ENCODE measurements at places on chromosomes 5 and 9.

DNA sequence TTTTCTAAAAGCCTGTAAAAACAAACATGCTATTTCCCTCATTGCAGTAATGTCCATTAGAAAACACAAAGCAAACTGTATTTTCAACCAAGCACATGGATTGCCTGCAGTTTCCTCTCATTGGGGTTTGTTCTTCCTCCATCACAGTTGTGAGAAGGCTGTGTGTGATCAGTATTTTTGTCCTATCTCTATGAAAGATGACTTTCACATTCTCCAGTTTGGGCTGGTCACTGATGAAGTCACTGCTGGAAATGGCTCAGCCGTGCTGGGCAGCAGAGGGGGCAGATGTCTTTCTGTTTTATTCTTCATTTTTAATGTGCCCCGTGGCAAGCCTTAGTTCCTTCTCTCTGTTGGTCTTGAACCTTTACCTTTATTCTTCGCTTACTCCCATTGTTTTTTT lies 288.9 kb upstream of the MPDZ start:
- no peak for DNase-seq

GRCh38 chr9:98231770-98232478 lies 23.5 kb downstream of the TBC1D2 start:
- no peak for DNase-seq

DNA sequence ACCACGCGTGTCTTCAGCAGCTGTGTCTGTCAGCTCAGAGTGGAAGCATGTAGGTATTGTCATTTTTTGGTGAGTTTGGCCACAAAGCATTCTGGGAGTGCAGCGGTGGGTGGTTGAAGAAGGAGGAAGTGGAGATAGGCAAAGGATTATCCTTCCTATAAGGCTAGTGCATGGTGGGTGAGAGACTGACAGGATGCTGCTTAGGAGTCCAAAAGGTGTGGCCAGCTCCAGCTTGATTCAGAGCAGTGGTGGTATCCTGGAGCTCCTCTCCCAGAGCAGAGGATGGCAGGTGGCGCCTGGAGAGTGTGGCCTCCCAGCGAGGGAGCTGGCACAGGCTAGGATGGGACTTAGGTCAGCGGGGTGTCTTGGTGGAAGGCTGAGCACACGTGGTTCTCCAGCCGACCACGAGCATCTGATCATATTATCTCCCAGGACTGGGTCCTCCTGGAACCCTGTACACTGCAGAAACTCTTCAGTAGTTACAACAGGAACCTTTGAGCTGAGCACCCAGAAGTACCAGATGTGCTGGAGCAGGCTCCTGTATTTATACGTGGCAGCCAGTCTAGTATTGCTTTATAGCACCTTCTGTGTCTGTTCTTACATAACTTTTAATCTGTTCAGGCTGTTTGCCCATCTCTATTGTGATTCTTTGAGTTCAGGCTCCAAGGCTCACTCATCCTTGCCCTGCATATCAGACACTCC lies 29.6 kb downstream of the MAML1 start:
- no peak for DNase-seq

- DNase-seq = no peak
Observed at GRCh38 chr9:118891213-118891612, 478.0 kb downstream of the BRINP1 start.

DNA sequence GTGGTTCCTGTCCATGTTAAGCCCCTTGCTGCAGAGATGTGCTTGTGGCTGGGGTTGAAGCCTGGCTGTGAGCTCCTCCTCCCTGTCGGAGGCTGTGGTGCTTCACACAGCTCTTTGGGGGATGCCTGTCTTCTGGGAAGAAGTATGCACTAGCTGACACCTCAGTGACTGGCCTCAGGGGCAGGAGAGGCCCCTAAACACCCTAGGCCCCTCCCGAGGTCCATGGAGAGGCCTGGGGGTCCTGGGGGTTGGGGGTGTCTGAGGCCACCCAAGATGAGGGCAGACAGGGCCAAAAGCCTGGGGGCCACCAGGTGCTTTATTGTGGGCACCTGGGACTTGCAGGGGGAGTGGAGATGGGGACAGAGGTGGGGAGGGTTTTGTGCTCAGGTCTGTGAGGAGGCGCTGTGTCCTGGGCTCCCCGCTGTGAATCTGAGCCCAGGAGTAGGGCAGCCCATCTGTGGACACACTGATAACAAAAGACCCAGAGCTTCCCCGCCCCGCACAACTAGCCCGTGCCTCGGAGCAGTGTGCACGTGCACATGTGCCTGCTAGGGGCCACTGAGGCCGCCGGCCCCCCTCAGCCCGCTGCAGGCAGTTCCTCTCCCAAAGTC lies 92.0 kb downstream of the PHF2 start:
- DNase-seq = no peak

DNA sequence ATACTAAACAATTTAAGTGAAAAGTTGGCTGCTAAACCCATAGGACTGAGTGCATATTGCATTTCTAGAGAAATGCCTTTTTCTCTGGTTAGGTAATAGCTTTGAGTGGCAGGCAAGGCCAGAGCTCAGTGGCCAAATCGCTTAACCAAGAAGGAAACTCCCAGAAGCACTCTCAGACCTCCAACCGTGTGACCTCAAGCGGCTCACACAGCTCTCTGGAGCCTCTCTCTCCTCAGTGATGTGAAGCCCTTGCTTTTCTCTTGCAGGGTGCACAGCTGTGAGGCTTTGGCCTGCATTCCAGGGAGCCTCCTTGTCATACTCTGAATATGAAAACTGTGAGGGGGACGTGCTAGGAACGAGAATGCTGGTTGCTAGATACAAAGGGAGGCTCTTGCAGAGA lies 106.7 kb downstream of the INSYN2B start:
- peak; percentile 49 for DNase-seq

DNA sequence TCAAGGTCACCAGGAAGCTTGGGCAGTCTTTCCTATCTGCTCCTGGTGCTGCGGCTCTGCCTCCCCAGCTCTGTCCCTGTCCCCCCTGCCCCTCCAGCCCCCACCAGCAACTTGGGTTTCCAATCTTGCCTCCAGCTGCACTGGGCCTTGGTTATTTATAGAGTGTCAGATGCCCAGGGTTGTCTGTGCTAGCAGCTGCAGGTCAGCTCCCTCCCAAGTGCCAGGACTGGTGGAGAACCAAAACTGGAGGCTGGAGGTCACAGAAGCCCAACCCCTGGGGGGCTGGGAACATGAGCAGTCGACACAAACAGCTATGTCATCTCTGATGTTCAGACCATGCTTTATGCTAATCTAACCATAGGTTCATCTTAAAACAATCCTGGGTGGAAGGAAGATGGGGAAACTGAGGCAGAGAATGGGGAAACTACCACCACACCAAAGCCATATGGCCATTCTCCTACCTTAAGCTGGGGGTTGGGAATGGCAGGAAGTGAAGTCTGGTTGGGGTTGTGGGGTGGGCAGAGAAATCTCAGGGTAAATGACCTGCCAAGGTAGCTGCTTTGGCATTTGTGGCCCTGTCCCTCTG lies 1.7 kb downstream of the TPM2 start:
- no peak for DNase-seq

DNA sequence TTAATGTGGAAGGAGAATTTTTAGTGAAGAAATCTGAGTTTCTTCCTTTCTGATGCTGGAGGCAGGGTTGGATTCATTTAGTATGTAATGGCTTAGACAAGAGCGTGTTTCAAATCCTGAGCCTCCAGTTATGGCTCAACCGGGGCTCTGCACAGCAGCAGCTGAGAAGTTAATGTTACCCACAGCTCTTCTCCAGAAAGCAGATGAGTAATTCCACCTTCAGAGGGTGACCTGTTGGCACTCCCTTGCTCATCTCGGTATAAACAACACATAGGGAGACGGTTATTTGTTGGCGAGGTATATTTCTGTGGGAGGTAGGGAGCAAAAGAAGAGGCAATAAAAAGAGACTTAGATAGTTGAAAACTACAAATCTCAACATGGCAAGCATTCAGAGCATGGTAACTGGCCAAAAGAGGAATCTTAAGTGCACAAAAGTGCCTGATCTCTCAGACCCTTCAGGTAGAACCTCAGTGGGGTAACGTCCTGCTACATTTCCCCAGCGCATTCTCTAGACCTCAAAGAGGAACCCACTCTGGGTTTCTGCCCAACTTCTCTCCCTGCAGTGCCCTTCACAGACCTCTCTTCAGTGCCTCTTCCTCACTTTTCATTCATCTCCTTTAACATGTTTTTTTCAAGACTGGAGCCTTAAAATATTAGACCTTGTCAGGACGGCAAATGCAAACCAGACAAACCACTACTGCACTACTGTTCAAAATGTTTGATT lies 417.5 kb upstream of the ADAMTSL1 start:
- DNase-seq = no peak
